ENCODE measurements at places on chromosomes 3 and 15.

GRCh38 chr3:180633722-180634121 is 31.8 kb downstream of the TTC14 start:
- DNase-seq: no peak

DNA sequence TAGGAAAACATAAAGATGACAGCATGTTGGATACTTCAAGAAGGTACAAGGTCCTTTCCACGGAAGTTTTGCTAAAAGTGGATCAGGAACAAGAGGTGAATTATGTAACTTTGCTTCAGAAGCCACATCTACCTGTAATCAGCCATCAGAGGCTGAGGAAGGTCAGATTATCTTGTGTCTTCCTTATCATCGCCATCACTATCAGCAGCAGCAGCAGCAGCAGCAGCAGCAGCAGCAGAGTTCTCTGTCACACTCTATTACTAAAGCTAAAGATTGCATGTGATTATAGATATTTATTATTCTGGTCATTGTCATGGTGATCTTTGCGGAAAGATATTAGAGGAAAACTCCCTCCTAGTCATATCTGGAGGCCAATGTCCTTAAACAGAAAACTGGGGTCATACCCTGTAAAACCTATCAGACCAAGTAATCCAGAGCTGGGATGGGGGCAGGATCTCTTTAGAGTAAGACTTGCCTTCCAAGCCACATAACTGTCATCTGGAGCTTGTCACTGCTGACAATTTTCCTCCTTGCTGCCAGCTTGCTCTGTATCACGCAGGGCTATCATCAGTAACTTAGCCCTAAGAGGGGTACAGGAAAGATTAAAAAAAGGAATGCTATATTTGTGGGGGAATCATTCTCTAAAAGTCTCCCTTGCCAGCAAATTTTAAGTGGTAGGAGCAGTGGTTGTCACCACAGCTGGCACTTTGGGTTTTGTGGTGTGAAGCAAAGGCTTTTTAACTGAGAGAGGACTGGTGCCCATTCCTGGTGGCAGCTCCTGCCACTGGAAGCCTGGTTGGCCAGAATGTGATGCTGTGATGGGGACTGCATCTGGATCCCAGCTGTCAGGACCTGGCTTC is 130.9 kb upstream of the RASGRP1 start:
- DNase-seq: no peak

DNA sequence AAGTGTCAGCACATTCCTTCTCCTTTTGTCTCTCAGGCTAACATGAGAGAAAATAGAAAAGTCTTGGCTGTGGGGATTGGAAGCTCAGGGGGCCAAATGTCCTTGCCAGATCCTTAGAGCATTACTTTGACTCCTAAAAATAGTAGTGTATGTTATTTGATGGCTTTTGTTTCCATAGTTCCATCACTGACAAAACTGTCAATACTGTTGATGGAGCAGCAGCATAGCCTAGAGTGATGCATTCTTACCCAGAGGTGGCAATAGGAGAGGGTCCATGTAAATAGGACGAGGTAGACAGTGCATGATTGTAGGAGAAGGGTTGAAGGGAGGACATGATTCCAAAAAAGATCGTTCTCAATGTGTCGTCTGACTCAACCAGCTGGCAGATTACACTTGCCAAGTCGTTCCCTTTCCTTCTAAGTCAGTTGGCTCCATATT is 282.7 kb upstream of the TPRG1 start:
- DNase-seq: no peak

DNA sequence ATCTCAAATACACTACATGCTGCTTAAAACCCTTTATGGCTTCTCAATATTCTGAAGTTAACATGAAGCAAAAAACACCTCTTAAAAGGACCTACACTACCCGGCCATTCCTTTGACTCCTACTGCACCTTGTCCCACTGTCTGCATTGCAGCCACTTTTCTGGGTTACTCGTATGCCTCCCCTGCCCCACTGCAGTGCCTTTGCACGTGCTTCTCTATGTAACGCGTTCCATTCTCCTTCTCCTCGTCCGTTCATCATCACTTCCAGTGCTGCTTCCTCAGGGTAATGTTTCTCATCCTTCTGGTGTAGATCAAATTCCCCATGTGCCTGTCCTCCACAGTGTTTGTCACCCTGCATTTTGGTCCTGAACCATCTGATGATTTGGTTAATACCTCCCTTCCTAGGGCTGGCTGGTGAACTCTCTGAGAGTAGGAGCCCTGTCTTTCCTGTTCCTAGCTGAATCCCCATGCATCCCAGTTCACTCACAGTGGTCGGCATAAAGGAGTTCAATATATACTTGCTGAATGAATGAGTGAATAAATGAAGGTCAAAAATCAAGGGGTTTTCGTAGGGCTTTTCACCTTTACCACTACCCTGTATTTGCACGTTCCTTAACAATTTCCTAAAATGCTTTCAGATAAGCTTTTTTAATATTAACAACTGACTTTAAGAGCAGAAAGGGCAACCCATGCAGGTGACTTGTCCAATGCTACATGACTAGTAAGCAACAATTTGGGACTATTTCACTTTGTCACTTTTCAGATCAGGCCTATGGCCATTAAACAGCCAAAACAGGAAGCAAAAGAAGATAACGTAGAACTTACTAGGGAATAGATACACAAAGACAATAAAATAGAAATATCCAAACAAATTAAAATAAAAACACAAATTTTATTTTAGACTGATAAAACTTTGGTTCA is 2.4 kb upstream of the STT3B start:
- DNase-seq: no peak

DNA sequence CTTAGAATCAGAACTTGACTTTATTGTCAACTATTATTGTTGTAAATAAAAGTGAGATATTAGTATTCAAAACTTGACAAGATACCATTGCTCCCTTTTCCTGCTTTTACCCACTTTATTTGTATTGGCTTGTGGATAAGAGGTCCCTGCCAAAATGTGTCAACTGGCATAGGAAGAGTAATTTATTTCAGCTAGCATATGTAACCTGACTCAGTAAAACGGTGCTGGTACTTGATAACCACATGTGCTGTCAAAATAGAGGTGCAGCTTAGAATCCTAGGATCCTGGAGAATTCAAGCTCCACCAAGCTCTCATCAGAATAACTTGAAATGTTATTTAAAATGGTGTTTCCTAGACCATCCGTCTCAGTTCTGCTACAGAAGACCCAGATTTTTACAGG is 90.2 kb upstream of the TGFBR2 start:
- DNase-seq: no peak

GRCh38 chr3:60826511-60826910 is 424.7 kb downstream of the FHIT start:
- DNase-seq: no peak

DNA sequence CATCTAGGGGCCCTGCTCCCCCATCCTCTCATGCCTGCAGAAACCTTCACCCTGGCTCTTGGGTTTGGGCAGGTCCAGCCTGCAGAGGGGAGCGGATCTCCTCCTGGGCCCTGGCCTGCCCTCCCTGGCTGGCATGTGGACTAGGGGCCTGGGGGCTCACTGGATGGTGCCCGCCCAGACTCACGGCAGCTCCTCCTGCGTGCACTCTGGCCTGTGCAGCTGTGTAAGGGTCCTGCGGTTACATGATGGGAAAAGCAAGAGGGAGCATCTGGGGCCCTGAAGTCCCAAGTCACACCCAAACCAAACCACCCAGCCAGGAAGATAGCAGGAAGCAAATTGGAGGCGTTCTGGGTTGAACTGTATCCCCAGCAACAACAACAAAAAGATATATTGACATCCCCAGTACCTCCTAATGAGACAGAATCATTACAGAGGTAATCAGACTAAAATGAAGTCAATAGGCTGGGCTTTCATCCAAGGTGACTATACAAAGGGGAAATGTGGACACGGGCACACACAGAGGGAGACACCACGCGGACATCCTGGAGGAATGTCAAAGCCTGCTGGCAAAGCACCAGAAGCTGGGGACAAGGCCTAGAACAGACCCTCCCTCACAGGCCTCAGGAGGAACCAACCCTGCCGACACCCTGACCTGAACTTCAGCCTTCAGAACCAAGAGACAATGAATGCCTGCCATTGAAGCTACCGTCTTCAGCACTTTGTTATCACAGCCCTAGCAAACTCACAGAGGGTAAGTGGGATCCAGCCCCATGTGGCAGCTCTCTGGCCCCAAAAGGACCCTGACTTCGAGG is 10.4 kb upstream of the CLK3 start:
- DNase-seq: no peak

DNA sequence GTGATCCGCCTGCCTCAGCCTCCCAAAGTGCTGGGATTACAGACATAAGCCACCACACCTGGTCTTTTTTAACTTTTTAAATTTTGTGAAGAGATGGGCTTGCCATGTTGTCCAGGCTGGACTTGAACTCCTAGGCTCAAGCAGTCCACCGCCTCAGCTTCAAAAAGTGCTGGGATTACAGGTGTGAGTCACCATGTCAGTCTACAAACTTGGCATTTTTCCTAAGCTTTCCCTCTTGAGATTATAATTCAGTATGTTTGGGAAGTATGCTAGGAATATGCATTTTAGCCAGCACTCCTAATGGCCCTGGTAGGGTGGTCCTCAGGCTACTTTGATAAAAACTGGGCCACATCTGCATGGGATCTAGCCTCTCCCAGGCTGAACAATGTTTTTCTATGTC is 4.4 kb downstream of the WDR73 start:
- no peak for DNase-seq

DNA sequence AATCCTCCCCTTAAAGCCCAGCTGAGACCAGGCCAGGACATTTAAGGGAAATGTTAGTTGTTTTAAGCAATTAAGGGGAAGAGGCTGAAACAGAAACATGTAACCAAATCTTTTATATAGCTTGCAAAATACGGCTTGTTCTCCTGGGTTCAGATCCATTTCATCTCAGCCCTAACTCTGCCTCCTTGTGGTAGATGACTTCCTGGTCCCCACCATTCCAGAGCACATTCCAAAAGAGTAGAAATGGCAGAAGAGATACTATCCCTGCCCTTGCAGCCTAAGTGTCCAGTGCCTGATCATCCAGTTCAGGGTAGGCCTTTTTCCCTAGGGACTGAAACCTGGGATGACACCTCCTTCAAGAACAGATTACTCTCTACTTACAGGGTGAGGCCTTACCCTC is 266.2 kb upstream of the VEPH1 start:
- DNase-seq: no peak

GRCh38 chr3:155102329-155102728 is 22.2 kb downstream of the MME start:
- DNase-seq: no peak

GRCh38 chr15:32936283-32936918 is 218.6 kb downstream of the GREM1 start:
- no peak for DNase-seq

- DNase-seq: no peak
Observed at GRCh38 chr3:176850498-176850897, 346.8 kb downstream of the TBL1XR1 start.

GRCh38 chr3:148829926-148830325 is 2.3 kb downstream of the CPB1 start:
- no peak for DNase-seq

DNA sequence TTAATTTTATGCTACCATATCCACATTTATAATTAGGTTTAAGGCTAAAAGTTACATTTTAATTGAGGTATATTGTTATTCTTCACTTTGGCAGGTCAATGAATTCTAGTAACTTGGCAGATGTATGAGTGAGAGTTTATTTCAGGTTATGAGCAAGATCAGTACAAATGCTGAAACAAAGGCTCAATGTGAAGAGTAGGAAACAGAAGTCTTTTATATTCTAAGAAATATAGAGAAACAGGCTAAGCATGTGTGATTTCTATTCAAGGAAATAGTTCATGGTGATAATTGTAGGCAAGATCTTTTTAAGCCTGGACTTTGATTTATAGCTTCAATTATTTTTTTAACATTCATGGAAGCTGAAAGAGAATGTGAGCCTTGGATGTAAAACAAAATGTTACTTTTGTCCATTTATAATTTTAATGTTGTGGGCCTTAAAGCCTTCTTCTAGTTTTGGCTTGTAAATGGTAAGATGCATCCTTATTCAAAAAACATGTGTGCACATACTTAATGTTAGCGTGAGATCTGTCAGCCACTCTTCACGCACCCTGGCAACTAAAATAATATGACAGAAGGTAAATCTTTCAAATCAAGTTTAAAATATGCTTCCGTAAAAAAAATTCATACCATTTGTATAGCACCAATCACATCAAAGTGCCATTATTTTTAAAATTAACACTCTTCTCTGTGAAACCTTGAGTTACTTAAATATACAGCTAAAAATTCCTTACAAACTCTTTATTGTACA is 22.8 kb upstream of the OSTN start:
- no peak for DNase-seq

GRCh38 chr15:47496343-47497185 is 220.7 kb upstream of the SEMA6D start:
- DNase-seq: no peak

DNA sequence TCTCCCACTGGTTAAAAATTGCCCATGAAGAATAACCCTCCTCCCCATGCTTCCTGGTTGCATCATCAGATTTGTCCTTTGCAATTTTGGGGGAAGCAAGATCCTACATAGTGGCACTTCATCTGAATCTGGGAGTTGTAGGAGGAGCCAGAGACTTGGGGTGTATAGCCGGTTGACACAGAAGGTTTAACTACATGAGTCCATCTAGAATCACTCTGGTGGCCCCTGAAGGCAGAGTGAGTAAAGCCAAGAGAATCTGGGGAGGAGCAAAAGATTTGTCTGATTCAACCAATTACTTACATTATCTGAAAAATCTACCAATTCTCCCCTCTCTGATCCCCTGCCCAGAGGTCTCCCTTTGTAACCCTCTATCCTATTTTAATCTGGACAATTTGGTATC is 50.1 kb downstream of the SYN2 start:
- no peak for DNase-seq

GRCh38 chr15:68470049-68470742 is 38.2 kb upstream of the ITGA11 start:
- no peak for DNase-seq

- no peak for DNase-seq
Observed at GRCh38 chr3:17655743-17656142, 86.7 kb downstream of the TBC1D5 start.

DNA sequence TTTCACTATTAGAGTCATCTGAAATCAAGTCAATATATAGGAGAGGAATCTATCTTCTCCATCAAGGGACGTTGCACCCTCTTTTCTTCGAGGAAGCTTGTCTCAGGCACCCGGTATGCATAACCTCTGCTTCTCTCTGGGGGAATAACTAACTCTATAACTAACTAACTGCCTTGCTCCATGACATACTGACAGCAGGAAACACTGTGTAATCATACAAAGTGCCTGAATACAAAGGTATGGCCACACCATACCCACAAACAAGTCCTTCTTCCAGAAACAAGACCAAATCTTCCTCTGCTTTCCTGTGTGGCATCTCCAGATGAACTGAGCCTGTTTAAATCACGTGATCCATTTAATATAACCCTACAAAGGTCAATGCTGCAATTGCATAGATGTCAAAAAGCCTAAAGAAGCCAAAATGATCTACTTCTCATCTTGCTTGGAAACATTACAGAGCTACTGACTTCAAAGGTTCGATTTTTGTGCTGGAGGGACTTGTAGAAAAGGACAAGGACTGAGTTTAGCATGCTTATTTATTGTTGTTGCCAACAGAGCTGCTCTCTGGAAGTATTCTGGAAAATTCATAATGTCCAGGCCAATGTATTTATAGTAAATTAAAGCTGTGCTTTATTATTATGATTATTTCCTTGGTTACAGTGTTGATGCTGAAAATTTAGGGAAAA is 380.5 kb downstream of the FOXP1 start:
- no peak for DNase-seq

All from CD4-positive, alpha-beta T cell treated with Interleukin-1 beta for 1 hour (primary cell).